ENCODE measurements at places on chromosomes 5 and 9. TPM values are rescaled to one million over a fixed set of nuclear protein-coding genes. Genes with fewer than 3 reads are reported as not detected.

- H3K27ac ChIP-seq: peak within 1 kb of the TSS; percentile 76
- peak; percentile 90 for DNase-seq
- peaks cover 23% of the 10 kb centered on the region for H3K4me1 ChIP-seq
- H3K4me3 ChIP-seq: peak within 1 kb of the TSS; percentile 70
- no peaks in the 10 kb centered on the region for H3K27me3 ChIP-seq
- H3K36me3 ChIP-seq: peaks cover 15% of the 10 kb centered on the region
These were observed at the start of gene FAM200C for GRCh38 chr5:160399402-160400353. Gene FAM200C, minus strand, starts transcription at chr5:160400054. Its CDS starts 4,564 bp downstream, at chr5:160395490.

DNA sequence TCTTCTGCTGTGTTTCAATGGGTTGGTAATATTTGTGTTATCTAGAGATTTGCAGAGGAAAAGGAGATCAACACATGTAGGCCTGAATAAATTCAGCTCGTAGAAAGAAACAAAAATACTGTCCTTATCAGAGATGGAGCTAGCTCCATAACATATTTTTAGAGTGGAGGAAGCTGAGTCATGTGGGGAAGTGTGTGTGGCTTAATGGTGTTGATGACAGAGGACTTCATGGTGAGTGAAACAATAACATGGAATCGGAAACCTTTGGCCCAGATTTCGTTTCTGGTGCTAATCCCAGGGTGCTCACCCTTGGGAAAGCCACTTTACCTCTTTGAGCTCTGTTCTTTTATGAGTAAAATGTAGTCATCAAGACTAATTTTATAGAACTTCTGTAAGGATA is 825.0 kb downstream of the TLR4 start:
- H3K36me3 ChIP-seq: no peaks in the 10 kb centered on the region
- no peak overlapping the region for H3K27ac ChIP-seq
- H3K27me3 ChIP-seq: no peaks in the 10 kb centered on the region
- no peak for DNase-seq
- H3K4me3 ChIP-seq: no peak overlapping the region

DNA sequence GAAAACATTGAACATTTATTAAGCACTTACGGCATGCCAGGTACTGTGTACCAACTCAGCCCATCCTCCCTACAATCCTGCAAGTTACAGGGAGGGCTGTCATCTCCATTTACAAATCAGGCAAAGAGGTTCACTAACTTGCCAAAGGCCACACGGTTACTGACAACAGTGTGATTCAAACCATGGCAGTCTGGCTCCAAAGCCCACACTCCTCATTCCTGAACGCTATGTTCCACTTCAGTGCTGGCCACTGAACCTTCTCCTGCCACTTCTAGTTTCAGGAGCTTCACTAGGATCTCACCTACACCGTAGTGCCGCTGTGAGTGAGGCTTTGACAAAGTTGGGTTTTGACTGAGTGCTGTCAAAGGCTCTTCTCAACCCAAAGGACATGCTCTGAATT is 7.2 kb upstream of the LIFR start:
- no peaks in the 10 kb centered on the region for H3K36me3 ChIP-seq
- no peaks in the 10 kb centered on the region for H3K27me3 ChIP-seq
- H3K4me1 ChIP-seq: peaks cover 31% of the 10 kb centered on the region
- no peak overlapping the region for H3K27ac ChIP-seq
- no peak for DNase-seq

The CDKN2B-AS1 gene
- 1.3 TPM for total RNA-seq

DNA sequence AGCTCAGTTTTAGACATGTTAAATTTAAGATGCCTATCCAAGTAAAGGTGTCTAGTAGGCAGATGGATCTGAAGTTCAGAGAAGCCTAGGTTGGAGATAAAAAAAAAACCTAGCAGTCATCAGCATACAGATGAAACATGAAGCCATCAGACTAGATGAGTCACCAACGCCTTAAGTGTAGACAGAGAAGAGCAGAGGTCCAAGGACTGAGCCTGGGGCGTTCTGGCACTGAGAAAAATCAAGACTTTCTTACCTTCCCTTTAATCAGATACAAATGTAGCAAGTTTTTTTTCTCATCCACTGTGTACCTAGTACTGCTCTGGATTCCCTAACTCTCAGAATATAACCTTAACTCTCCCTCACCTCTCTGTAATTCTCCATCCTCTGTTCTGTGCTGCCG is 97.3 kb downstream of the SIL1 start:
- H3K4me3 ChIP-seq: no peak overlapping the region
- H3K36me3 ChIP-seq: no peaks in the 10 kb centered on the region
- no peaks in the 10 kb centered on the region for H3K27me3 ChIP-seq
- no peak for DNase-seq
- no peak overlapping the region for H3K27ac ChIP-seq

DNA sequence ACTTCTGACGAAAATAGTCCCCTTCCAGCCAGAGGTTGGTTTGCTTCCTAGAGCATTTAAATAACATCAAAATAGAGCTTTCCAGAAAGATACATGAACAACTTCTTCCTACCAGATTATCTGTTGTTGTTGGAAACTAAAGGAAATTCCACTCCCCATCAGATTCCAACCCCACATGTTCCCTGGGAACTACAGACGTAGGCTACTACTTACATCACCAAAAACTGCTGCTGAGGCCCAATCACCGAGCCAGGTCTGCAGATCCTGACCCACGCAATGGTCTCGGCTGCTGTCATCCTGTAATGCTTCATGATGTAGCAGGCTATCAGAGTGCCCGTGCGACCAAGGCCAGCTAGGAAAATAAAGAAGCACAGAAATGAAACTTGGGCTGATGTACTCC is 73.4 kb downstream of the HABP4 start:
- no peak overlapping the region for H3K4me3 ChIP-seq
- DNase-seq: no peak
- no peaks in the 10 kb centered on the region for H3K27me3 ChIP-seq
- H3K27ac ChIP-seq: no peak overlapping the region

GRCh38 chr9:38026021-38026809 is 42.8 kb downstream of the SHB start:
- H3K4me3 ChIP-seq: no peak overlapping the region
- peak overlapping the region; percentile 81 for H3K27ac ChIP-seq

- no peak overlapping the region for H3K4me3 ChIP-seq
- no peak for DNase-seq
- no peaks in the 10 kb centered on the region for H3K4me1 ChIP-seq
These were observed 12.6 kb downstream of the PLGRKT start for GRCh38 chr9:5425006-5425628.

The C1QTNF3 gene
- total RNA-seq: 11.0 TPM

DNA sequence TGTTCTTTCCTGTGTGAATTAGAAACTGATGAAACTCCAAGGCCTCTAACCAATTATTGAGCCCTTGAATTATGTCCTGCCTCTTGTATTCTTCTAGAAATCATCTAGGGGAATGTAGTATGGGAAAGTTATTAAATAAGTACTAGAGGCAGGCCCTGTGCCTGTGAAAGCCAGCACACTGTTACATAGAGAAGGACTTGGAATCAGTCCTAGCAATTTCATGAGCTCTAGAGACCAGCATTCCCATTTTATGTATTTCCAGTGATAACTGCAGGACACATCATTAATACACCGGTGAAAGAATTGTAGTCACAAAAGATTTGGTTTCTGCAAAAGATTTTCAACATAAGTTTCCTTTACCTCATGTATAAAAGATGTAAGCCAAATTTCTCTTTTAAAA is 168.5 kb upstream of the VLDLR start:
- H3K36me3 ChIP-seq: no peaks in the 10 kb centered on the region
- no peak overlapping the region for H3K4me3 ChIP-seq
- no peaks in the 10 kb centered on the region for H3K27me3 ChIP-seq

- DNase-seq: no peak
- no peaks in the 10 kb centered on the region for H3K27me3 ChIP-seq
- no peak overlapping the region for H3K27ac ChIP-seq
These were observed 120.2 kb downstream of the CARTPT start for GRCh38 chr5:71839096-71839884.

- no peak overlapping the region for H3K4me3 ChIP-seq
- peaks cover 2% of the 10 kb centered on the region for H3K4me1 ChIP-seq
- H3K27ac ChIP-seq: no peak overlapping the region
- no peaks in the 10 kb centered on the region for H3K36me3 ChIP-seq
These were observed 363.8 kb downstream of the LRRC70 start for GRCh38 chr5:62942384-62942783.

The CEMIP2 gene
- total RNA-seq: 230 TPM

The PCDHA10 gene
- total RNA-seq: 0.30 TPM

DNA sequence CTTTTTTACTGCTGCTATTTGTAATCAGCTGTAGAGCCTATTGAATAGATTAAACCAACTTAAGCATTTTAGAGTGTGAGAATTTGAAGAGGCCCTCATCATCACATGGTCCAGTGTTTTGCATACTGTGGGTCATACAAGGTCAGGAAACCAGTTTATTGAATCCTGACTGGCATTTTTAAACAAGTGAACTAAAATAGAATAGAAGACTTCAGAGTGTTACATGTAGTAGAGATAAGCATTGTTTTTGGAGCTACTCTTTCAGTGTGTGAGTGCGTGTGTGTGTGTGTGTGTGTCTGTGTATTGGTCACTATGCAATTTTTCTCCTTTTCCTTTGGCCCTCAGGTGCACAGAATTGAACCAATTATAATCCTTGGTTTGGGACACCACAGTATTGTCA is 114.4 kb downstream of the SLC28A3 start:
- H3K27me3 ChIP-seq: no peaks in the 10 kb centered on the region
- H3K27ac ChIP-seq: no peak overlapping the region
- H3K4me1 ChIP-seq: no peaks in the 10 kb centered on the region
- H3K36me3 ChIP-seq: no peaks in the 10 kb centered on the region
- no peak overlapping the region for H3K4me3 ChIP-seq
- DNase-seq: no peak

GRCh38 chr9:127361561-127361960 is 35.4 kb upstream of the SLC2A8 start:
- H3K27ac ChIP-seq: no peak overlapping the region
- H3K27me3 ChIP-seq: no peaks in the 10 kb centered on the region
- no peak overlapping the region for H3K4me3 ChIP-seq
- peaks cover 6% of the 10 kb centered on the region for H3K36me3 ChIP-seq
- no peak for DNase-seq
- H3K4me1 ChIP-seq: no peaks in the 10 kb centered on the region

DNA sequence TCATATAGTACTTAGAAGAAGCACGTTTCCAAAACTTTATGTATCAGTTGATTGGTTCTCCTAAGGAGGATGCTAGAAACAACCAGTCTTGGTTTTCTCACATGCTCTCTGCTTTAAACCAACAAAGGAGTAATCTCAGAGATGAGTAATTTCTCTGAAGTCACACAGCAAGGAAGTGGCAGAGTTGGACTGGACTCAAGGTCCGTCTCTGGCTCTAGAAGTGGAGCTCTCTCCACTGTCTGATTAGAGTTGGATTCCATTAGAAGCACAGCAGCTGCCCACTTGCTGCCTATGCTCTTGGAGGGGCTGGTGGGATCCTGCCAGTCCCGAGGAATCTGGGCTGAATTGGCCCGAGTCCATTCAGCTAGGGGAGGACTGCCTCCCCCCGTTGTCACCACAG is 21.0 kb downstream of the RALGPS1 start:
- no peak for DNase-seq
- no peaks in the 10 kb centered on the region for H3K36me3 ChIP-seq
- no peak overlapping the region for H3K27ac ChIP-seq
- H3K4me3 ChIP-seq: no peak overlapping the region

The LHX3 gene
- not detected for total RNA-seq

DNA sequence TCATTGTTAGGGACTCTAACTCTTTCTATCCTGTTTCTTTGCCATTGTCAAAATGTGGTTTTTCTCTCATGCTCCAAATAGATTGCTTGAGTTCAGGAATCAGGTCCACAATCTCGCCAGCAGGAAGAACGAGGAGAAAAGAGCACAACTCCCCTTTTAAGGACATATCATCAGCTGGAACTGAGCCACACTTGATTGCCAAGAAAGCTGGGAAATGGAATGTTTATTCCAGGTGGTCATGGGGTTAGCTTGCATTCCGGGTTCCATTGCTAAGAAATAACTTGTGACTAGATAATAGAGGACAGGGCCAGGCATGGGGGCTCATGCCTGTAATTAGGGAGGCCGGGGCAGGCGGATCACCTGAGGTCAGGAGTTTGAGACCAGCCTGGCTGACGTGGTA is 32.4 kb upstream of the C9orf57 start:
- H3K4me1 ChIP-seq: no peaks in the 10 kb centered on the region
- H3K36me3 ChIP-seq: no peaks in the 10 kb centered on the region
- no peak for DNase-seq
- no peaks in the 10 kb centered on the region for H3K27me3 ChIP-seq
- no peak overlapping the region for H3K27ac ChIP-seq

DNA sequence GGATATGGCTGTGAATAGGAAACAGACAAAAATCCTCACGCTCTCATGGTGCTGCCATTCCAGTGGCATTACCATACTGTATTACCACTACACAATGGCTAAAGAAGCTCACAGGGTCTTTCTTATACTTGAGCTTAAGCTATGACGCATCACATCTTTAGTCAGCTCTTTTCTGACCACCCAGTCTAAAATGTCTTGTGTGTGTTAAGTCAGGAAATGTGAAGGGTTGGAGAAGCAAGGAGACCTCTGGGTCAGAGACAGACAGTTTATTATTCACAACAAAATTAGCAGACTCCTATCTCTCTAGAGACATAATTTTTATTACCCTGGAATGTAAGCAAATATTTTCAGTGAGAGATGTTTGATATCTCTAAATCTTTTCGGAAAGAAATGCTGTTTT is 1583.2 kb upstream of the WWC1 start:
- no peaks in the 10 kb centered on the region for H3K27me3 ChIP-seq
- no peaks in the 10 kb centered on the region for H3K36me3 ChIP-seq
- H3K27ac ChIP-seq: no peak overlapping the region
- no peak overlapping the region for H3K4me3 ChIP-seq
- DNase-seq: no peak
- no peaks in the 10 kb centered on the region for H3K4me1 ChIP-seq
